Small intestine (tissue), 16 donors: ENCODE measurements at places on chromosomes 1 and 21.

DNA sequence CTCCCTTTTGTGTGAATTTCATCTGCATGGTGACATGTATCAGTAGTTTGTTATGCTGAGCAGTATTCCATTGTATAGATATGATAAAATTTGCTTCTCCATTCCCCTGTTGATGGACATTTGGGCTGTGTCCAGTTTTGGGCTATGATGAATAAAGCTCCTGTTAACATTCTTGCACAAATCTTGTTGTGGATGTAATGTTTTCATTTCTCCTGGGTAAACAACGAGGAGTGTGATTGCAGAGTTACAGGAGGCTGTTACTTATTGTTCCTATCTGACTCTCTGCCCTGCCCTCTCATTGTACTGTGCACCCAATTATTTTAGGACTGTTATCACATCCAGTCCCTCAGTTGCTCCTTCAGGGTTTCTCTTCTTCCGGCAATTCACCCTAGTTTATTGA lies 24.2 kb downstream of the MAPKAPK2 start:
- DNase-seq, result peak; percentile 43

DNA sequence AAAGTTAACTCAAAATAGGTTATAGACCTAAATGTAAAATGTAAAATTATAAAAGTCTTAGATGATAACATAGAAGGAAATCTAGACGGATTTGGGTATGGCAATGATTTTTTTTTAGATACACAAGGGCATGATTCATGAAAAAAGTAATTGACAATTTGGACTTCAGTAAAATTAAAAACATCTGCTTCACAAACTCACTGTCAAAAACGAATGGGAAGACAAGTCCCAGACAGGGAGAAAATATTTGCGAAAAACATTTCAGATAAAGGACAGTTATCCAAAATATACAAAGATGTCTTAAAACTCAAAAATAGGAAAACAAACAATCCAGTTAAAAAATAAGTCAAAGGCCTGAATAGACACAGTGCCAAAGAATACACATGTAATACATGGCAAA lies 9.7 kb upstream of the PTGS2 start:
- DNase-seq, result no peak

DNA sequence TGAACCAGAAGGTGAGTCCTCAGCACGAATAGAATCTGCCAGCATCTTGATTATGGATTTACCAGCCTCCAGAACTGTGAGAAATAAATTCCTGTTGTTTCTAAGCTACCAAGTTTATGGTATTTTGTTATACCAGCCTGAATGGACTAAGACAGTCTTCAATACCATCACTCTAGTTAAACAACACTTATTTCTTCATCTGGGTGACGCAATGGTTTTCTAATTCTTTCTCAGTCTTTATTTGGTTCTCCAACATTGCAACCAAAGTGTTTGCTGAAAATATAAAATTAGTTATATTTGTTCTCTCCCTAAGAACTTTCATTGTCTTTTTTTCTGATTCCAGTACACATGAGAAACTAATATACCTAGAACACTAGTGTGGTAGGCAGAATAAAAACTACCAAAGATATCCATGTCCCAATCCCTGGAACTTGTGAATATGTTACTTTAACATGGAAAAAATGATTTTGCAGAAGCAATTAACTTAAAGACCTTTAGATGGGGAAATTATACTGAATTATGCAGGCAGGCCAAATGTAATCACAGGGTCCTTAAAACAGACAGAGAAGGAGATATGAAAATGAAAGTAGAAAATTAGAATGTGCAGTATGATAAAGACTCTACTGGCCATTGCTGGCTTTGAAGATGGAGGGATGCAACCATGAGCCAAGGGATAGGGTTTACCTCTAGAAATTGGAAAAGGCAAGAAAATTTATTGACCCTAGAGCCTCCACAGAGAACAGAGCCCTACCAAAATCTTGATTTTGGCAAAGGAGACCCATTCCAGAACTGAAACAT lies 1115.1 kb downstream of the PLA2G4A start:
- DNase-seq, result no peak

DNA sequence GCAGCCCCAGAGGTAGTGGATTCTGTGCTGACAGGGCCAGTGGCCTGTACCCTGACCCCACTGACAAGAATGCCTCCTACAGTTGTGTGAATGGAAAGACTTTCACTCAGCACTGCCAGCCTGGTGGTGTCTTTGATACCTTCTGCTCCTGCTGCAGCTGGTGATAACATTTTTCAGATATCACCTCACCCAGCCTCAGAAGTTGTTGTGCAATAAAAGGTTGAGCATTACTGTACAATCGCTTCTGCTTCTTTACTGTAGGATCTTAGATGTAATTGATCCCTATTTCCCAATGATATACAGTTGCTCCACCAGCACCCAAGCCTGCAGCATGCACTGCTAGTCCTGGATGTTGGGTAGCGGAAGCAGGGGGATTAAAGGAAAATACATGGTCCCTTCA lies 4.8 kb upstream of the CHIA start:
- no peak for DNase-seq

DNA sequence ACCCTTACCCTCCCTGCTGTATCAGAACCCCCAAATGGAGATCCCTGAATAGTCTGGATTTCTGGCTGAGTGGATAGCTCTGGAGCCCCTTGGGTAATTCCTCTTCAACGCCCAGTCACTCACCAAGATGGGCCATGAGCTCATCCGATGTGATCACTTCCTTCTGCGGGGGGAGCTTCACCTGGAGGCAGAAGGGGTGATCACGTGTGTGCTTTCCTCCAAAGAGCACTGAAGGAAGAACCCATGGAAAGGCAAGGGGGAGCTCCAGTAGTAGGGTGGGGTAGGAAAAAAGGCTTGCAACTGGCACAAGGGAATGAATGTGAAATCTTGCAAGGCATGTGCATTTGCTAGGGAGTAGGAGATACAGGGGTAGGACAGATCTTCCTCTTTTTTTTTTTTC lies 5.1 kb downstream of the MINDY1 start:
- no peak for DNase-seq

- no peak for DNase-seq
These were observed 61.6 kb downstream of the HS2ST1 start for GRCh38 chr1:86975993-86976550.

GRCh38 chr1:156383023-156383422 lies 14.0 kb downstream of the RHBG start:
- peak; percentile 64 for DNase-seq

DNA sequence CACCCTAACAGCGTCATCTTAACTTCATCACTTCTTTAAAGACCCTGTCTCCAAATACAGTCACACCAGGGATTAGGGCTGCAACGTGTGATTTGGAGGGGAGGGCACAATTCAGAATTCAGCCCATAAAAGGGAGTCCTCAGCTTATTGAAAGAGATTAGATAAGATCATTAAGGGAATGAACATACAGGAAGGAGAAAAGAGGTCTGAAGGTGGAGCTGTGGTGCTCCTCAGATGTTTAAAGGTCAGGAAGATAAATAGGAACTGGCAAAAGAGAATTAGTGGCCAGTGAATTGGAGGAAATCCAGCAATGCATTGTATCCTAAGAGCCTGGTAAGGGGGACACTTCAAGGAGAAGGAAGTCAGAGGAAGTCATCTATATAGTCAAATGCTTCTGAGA lies 113.5 kb downstream of the PROX1 start:
- no peak for DNase-seq

GRCh38 chr1:153384958-153385580 lies 5.8 kb downstream of the S100A8 start:
- no peak for DNase-seq

DNA sequence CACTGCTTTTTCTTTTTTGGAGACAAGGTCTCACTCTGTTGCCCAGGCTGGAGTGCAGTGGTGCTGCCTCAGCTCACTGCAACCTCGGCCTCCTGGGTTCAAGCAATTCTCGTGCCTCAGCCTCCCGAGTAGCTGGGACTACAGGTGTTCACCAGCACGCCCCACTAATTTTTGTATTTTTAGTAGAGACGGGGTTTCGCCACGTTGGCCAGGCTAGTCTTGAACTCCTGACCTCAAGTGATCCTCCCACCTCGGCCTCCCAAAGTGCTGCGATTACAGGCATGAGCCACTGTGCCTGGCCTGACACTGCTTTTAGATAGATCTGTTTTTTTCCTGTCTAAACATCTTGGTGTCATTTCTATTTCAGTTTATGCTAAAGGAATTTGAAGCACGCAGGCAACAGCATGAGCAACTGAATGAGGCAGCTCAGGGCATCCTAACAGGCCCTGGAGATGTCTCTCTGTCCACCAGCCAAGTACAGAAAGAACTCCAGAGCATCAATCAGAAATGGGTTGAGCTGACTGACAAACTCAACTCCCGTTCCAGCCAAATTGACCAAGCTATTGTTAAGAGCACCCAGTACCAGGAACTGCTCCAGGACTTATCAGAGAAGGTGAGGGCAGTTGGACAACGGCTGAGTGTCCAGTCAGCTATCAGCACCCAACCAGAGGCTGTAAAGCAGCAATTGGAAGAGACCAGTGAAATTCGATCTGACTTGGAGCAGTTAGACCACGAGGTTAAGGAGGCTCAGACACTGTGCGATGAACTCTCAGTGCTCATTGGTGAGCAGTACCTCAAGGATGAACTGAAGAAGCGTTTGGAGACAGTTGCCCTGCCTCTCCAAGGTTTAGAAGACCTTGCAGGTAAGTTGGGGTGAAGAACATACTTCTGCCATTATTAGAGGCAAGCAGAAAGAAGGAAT lies 106.1 kb upstream of the BMP8A start:
- no peak for DNase-seq

GRCh38 chr1:26690157-26690556 lies 5.7 kb upstream of the ARID1A start:
- DNase-seq, result no peak

- DNase-seq, result no peak
These were observed 13.0 kb upstream of the NEK7 start for GRCh38 chr1:198143797-198144196.

DNA sequence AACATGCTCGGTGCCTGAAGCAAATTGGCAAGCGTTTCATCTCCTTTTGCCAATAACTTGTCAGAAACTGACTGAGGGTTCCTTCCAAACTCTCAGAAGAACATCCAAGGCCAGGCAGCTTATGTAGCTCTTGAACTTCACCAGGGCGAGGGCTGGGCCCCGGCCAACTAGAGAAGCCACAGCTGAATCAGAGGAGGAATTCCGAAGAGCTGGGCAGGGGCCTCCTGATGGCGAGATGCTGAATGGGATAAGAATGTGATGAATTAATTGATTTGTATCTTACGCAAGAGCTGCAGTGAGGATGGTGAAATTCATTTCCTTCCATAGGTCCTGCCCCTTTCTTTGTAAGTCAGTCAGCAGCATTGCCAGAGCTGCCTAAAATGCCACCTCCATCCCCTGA lies 345.8 kb downstream of the KIF26B start:
- DNase-seq, result no peak

DNA sequence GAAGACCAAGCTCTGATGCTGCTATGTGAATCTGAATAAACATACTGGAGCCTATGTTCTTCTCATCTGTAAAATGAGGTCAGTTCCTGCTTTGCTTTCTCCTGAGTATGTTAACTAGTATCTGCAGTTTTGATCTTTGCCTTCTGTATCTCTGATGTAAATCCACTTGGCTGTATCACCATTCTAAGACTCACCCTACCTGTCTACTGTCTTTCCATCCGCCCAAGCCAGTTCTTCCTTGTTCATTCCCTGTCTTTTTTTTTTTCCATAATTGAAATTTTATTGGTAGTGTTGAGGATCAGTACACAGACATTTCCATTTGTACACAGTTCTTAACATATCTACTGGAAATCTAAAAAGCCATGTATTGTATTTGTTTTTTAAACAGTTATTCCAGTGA lies 31.3 kb downstream of the MAST2 start:
- DNase-seq, result no peak

DNA sequence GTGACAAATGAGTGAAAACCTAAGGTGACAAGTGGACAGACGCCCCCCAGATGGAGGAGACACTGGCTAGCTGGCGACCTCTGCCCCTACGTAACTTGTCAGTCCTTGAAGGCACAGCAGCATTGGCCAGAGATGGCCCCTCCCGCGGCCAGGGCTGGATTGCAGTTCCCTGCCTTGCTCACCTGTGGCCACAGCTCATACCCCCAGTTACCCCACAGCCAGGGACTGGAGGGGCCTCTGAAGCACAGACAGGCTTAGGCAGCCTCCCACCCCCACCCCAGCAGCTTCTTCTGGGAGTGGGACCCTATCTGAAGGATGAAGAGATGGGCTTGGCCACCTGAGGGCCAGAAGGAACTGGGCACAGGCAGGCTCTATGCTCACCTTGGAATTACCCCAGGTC lies 3.7 kb downstream of the HES3 start:
- DNase-seq, result no peak

- DNase-seq, result peak; percentile 80
These were observed 133.4 kb downstream of the COP1 start for GRCh38 chr1:176073524-176074157.

GRCh38 chr1:154775621-154776605 lies 94.2 kb downstream of the KCNN3 start:
- DNase-seq, result no peak

DNA sequence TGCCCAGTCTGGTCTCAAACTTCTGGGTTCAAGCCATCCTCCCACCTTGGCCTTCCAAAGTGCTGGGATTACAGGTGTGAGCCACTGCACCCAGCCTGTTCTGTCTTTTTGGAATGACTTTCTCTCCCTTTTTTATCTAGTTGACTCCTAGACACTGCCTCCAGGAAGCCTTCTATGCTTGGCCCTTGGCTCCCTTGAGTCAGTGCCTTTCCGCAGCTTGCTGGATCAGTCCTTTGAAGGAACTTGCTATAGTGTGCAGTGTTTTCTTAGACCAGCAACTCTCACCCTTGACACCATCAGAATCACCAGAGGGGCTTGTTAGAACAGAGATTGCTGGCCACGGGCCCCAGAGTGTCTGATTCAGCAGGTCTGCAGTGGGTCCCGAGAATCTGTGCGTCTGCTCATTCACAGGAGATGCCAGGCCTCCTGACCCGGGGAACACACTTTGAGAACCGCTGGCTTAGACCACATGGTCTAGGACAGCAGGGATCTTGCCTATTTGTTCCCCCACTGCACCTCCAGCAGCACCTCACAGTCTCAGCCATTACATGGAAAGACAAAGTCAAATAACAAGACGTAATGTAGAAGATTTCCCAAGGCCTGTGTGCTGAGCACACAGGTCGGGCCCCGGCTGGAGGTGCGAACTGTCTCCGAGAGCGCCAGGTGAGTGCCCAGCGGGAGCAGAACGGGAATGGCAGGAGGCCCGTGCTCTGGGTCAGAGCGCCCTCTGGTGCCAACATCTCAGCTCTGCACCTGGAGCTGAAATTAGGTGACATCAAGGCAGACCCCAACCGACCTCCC lies 27.4 kb upstream of the CTPS1 start:
- DNase-seq, result peak; percentile 80

DNA sequence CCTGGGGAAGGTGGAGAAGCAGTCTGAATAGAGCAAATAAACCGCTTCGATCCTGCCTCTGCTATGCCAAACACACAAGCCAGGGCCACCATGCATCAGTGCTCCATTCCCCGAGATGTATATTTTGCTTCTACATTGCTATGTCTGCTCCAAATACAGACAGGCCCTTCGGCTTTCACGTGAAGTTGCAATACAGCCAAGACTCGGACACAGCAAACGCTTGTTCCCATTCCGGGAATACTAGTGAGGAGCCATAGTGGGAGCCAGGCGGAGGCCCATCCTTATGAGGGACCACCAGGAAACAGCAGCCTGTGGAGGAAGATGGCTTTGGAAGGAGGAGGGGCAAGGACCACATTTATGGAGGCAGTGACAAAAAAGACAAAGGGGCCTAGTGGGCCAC lies 22.6 kb downstream of the ERI3 start:
- no peak for DNase-seq
